ENCODE measurements at places on chromosomes 2 and 18.

GRCh38 chr2:158748926-158749590 is 46.1 kb upstream of the DAPL1 start:
- no peak for DNase-seq

DNA sequence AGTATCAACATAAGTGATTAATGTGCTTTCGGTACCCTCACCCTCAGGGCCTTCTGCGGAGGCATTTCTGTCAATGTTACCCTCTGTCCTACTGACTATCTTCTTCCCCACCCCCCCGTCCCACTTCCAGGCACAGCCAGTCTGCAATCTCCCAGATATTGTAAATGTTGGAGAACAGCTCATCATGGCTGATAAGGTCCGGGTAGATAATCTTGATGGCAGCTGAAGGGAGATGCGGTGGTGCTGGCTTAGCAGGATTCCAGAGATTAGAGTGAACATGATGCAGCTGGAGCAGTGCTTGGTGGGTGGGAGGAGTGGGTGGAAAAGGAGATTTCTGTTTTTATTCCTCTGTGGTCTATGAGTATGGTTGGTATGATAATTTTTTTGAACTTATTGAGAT is 15.5 kb downstream of the GTF2A1L start:
- no peak for DNase-seq

- DNase-seq: no peak
These were observed 782.3 kb downstream of the LRP1B start for GRCh38 chr2:141348481-141348880.

GRCh38 chr18:50444539-50444938 is 69.7 kb downstream of the SKA1 start:
- no peak for DNase-seq

DNA sequence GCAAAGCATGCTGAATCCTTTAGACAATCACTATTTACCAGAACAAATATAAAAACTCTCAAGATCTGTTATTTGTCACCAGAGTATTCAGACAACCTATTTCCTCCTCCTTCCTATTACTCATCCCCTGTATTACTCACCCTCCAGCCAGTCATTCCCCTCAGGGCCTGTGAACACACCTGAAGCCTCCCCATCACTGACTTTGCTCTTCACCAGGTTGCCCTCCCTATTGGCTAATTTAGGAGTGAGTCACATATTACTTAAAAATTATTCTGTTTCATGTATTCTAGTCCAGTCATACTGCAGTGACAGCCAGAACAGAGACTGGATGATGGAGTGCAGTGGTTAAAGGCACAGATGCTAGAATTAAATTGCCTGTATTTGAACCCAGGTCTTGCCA is 3.7 kb upstream of the ATG16L1 start:
- peak; percentile 28 for DNase-seq

DNA sequence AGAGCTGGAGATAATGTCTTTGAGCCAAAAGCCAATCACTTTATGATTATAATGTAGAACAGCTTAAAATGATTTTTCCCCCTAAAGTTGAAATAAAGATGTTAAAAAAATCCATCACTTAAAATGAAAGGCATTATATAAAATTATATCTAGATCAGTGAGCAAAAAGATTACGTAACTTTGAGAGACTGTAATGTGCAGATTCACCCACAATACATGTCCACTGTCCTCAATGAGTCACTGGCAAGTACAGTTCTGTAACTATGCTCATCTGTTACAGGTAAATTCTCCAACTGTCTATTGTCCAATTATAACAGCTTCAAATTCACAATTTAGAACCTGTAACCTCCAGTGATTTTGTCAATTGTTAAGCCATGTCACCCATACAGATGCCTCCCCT is 19.0 kb downstream of the FAM161A start:
- DNase-seq: no peak

DNA sequence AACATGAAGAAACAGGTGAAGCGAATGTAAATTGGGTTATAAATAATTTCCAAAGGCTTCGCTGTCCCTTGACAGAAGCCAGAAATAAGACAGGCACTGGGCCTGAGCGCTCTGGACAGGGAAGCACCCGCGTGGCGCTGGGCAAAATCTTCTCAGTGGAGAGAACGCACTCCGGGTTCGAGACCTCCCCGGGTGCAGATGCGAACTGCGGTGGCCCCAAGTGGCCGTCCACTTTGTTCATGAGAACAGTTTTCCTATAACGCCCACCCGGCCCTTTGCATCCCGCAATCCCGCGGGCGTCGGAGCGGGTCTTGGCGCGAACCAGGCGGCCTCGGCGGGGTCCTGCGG is 651 bp upstream of the DPYSL5 start:
- no peak for DNase-seq

DNA sequence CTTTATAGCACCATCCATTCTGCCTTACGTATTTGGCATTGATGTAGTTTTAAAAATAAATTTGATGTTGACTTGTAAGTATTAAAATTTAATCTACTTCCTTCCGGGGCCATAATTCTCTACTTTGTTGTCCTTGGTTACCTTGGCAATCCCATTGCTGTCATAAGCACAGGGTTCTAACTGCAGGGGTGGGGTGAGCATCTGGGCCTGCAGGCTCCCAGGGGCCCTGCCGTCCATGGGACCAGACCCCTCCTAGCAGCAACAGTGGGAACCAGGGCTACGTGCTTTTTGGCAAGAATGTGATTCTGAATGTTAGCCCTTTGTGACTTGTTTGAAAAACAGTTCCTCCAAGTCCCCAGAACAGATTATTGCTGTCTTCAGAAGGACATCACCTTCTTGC is 4.9 kb downstream of the ASAP2 start:
- DNase-seq: no peak

GRCh38 chr18:57533868-57534510 is 52.5 kb downstream of the FECH start:
- DNase-seq: no peak

- no peak for DNase-seq
These were observed 42.9 kb downstream of the SRBD1 start for GRCh38 chr2:45567974-45568789.

- DNase-seq: no peak
These were observed 101.1 kb downstream of the TMEM17 start for GRCh38 chr2:62404913-62405312.

DNA sequence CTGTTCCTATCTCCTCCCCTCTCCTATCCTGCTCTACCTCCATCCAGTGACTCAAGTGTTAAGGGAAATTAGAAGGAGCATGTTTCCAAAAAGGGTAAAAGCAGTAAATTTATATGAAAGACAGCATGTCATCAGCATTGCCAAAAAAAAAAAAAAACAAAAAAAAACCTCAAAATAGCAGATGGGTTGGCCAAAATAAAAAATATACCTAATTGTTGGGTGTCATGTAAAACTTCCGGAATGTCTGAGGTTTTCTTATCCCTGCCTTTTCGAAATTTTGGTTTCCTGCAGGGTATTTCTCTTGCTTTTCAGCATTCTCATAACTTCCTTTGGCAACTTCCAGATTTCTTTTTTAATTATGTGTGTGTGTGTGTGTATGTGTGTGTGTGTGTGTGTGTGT is 241.6 kb upstream of the FN1 start:
- no peak for DNase-seq

DNA sequence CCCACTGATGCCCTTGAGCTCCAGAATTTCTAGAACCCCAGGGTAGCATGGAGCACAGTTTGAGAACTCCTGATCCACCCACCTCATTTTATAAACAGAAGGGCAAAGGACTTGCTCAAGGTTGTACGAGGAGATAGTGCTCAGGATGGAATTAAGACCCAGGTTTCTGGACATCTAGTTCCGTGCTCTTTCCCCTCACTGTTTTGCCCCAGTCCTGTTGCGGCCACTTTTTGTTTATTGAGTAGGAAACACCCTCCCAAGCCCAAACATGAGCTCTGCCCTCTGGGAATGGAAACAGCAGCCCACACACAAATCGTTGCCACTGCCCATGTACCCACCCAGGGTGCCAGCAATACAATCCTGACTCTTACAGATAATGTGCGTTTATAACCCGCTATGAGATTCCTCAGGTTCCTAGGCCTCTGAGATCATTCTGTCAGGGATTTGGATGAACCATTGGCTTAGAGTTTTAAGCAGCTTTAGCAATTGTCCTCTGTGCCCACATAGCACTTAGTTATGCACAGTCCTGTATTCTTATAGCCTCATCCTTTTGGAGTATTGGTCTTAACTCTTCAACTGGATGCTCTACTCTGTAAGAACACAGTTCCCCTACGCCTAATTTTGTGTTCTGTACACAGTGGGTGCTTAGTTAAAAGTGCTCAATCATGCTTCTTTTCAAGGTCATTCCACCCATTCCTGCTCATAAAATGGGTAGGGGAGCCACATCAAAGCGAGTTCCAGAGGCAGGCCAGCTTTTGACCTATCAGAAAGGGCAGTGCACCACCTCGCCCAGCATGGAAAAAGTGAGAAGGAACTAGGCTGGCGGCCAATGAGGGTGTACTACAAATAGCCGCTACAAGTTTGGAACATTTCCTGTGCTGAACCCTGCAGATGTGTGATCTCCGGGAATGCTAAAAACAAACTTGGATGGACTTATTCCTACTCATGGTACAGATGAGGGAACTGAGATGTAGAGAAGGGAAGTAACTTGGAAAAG is 60.3 kb upstream of the IGFBP2 start:
- DNase-seq: no peak

DNA sequence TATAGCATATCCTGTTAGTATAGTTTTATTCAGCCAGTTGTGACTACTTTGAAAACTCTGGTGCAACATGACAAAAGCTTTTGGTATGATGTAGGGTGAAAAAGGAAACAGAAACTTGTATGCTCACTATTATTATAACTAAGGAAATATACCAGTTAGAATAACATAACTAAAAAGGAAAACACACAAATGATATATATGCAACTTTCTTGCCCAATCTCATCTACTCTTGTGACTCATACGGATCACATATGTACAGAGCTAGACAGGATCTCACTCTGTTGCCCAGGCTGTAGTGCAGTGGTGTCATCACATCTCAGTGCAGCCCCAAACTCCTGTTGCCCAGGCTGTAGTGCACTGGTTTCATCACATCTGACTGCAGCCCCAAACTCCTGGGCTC is 12.4 kb upstream of the TLK1 start:
- DNase-seq: no peak

Measured in stimulated activated CD8-positive, alpha-beta memory T cell treated with anti-CD3 and anti-CD28 coated beads, Interleukin-2, amount 100 ng/mL, for 1 hour (primary cell).